ENCODE measurements at places on chromosomes 6 and 20.

GRCh38 chr6:157596886-157597285, 215.9 kb downstream of the ZDHHC14 start:
- peaks cover 17% of the 10 kb centered on the region for H3K4me1 ChIP-seq
- H3K27me3 ChIP-seq, result no peaks in the 10 kb centered on the region
- H3K36me3 ChIP-seq, result peaks cover 4% of the 10 kb centered on the region
- H3K4me3 ChIP-seq, result no peak overlapping the region

- no peak for DNase-seq
- no peak overlapping the region for H3K4me3 ChIP-seq
- peaks cover 8% of the 10 kb centered on the region for H3K4me1 ChIP-seq
- H3K36me3 ChIP-seq, result no peaks in the 10 kb centered on the region
- H3K27ac ChIP-seq, result no peak overlapping the region
Observed at GRCh38 chr20:57804470-57805250, 94.8 kb upstream of the PMEPA1 start.

- peaks cover 76% of the 10 kb centered on the region for H3K4me1 ChIP-seq
- no peaks in the 10 kb centered on the region for H3K27me3 ChIP-seq
- no peak overlapping the region for H3K4me3 ChIP-seq
Observed at GRCh38 chr6:56746767-56747504, 104.2 kb upstream of the DST start.

DNA sequence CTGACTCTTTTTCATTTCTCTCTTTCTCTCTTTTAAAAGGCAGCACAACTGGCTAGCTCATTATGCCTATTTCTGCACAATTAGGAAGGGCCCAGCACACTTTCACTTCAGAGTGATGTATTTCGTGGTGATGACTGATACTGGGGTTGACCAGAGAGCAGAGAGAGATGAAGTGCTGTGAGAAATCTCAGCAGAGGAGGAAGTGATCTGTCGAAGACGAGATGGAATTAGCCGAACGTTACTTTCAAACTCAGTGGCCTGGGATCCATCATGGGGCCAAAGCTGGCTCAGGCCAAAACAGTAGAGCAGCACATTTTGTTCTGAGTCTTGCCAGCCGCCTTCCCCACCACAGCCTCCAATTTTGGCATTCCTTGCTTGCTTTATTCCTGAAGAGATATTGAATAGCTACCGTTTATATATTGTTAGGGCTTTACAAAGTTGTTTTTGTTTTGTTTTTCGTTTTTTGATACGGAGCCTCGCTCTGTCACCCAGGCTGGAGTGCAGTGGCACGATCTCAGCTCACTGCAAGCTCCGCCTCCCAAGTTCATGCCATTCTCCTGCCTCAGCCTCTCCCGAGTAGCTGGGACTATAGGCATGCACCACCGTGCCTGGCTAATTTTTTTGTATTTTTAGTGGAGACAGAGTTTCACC, 213.2 kb upstream of the ECI2 start:
- no peak for DNase-seq
- H3K4me3 ChIP-seq, result no peak overlapping the region
- H3K36me3 ChIP-seq, result no peaks in the 10 kb centered on the region
- H3K27me3 ChIP-seq, result no peaks in the 10 kb centered on the region
- H3K27ac ChIP-seq, result no peak overlapping the region
- no peaks in the 10 kb centered on the region for H3K4me1 ChIP-seq

GRCh38 chr20:58542411-58543095, 27.4 kb upstream of the APCDD1L start:
- DNase-seq, result no peak
- no peak overlapping the region for H3K27ac ChIP-seq
- peaks cover 5% of the 10 kb centered on the region for H3K27me3 ChIP-seq

DNA sequence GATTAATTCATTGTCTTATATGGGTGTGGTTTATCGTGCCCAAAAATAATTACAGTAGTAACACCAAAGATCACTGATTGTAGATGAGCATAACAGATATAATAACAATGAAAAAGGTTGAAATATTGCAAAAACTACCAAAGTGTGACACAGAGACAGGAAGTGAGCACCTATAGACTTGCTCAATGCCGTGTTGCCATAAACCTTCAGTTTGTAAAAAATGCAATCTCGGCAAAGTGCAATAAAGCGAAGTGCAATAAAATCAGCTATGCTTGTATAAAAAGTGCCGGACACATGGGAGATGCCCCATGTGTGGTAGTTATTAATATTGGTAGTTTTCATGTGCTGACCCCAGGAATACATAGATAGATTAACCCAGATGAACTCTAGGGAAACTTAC, 192.6 kb downstream of the NRN1 start:
- no peak overlapping the region for H3K4me3 ChIP-seq
- H3K36me3 ChIP-seq, result no peaks in the 10 kb centered on the region
- H3K27ac ChIP-seq, result no peak overlapping the region

- no peak overlapping the region for H3K27ac ChIP-seq
- H3K4me1 ChIP-seq, result no peaks in the 10 kb centered on the region
- DNase-seq, result no peak
- no peaks in the 10 kb centered on the region for H3K27me3 ChIP-seq
- H3K4me3 ChIP-seq, result no peak overlapping the region
Observed at GRCh38 chr6:113662688-113663333, 194.3 kb upstream of the MARCKS start.

DNA sequence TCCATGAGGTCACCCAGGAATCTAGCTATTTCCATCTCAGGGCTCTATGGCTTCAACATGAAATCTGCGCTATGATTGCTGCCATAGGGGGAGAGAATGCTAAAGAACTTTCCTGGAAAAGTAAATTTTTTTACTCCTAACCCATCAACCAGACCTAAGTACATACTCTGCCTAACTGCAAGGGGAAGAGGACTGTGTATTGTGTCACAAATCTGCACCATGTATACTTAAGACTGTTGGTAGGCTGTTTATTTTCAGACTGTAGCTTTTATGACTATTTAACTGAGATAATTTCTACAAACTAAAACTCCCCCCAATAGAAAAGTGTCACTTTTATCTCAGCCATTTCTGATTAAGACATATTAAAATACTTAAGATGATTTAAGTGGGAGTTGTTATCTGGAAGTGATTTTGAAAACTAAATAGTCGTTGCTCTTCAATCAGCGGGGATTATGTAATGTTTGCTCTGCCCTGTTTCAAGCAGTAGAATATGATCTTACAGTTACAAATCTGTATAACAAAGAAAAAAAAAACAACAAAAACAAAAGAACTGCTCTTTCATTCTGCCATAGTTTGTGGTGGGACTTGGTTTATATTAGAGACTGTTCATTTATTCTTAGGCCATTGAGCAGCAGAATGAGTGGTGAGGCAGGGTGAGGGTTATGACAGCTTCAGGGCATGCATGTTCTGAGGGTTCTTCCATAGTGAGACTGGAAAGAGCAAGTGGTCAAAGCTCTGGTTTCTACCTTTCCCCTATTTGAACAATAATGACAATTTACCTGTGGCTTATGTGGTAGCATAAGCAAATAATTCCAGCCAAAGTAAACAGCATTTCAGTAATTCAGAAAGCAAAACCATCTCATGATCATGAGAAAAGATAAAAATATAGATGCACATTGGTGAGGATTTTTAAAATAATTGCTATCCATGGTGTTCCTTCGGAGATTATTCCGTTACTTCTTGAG, 126.3 kb upstream of the CEP162 start:
- H3K36me3 ChIP-seq, result no peaks in the 10 kb centered on the region
- H3K4me1 ChIP-seq, result no peaks in the 10 kb centered on the region
- peaks cover 9% of the 10 kb centered on the region for H3K27me3 ChIP-seq
- no peak overlapping the region for H3K4me3 ChIP-seq
- no peak overlapping the region for H3K27ac ChIP-seq
